Fibroblast of villous mesenchyme (primary cell): ENCODE measurements at places on chromosomes 3 and 15.

DNA sequence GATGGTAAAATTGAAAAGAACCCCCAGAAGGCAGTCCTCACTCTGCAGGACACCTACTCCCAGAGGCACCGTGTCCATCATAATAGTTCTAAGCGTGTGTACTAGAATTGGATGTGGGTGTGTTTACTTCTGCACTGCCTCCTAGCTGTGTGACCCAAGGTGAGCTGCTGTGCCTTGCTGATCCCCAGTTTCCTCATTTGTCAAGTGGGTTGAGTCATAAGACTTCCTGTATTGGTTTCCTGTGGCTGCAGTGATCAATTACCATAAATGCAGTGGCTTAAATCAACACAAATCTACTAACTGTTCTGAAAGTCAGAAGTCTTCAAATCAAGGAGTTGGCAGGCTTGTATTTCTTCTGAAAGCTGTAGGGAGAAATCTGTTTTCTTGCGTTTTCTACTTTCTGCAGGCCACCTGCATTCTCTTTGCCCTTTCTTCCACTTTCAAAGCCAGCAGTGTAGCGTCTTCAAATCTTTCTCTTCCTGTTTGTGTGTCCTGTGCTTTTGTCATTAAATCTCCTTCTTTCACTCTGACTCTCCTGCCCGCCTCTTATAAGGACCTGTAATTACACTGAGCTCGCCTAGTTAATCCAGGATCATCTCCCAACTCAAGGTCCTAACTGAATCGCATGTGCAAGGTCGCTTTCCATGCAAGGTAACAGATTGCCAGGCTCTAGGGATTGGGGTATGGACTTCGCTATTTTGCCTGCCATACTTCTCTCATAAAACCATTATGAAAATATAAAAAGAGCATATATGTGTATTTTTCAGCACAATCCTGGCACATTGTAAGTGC, 59.0 kb downstream of the RORA start:
- no peak for DNase-seq

- DNase-seq = no peak
These were observed 9.2 kb upstream of the ACAN start for GRCh38 chr15:88794001-88794400.

DNA sequence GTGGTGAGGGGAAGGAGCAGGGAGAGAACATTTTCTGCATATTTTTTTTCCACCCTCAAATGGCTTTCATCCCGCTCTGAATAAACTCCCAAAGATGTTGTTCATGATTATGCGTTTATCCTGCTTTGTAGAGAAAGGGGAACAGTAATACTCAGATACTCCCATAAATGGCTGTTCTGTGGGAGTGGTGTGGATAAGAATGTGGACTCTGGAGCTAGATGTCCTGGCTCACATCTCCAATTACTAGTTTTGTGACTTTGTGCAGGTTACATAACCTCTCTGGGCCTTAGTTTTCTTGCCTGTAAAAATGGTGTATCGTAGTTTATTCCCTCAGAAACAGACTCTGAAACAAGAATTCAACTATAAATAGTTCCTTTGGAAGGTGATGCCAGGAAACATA, 395.4 kb upstream of the SUCLG2 start:
- DNase-seq = no peak

DNA sequence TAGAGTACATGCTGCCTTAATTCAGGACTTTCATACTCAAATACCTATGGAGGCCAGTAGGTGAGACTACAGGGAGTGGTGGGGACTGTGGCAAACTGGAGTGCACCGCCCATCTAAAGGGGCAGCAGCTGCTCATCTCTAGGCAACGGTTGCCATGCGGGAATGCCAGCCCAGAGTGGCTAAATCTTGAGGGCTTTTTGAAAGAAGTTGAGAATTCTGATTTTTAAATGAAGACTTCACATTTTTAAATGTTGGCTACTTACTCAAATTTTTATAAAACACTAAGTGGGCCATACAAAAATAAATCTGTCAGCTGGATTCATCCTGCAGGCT, 90.8 kb upstream of the PRR23E start:
- DNase-seq = no peak

DNA sequence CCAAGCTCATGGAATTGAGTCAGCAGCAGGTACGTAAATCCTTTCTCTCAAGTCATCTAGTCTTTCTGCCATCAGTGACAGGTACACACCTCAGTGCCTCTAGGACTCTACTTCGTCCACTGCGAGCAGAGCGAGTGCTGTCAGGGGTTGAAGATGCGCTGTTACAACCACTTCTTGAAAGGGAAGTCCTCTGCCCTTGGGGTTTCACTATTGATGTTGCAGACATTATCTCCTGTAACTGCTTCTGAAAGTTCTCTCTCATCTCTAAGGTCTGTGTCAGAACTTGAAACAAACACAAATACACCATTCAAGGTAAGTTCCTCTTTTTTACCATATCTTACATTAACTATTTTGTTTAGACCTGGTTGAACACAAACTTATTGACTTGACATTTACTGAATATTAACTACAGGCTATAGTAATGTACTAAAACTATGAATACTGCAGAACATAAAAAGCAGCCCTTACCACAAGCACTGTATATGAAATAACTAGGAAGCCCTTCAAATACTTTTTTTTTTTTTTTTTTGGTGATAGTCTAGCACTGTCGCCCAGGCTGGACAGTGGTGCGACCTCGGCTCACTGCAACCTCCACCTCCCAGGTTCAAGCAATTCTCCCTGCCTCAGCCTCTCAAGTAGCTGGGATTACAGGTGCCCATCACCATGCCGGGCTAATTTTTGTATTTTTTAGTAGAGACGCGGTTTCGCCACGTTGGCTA, 41.5 kb downstream of the TOPBP1 start:
- DNase-seq = no peak

DNA sequence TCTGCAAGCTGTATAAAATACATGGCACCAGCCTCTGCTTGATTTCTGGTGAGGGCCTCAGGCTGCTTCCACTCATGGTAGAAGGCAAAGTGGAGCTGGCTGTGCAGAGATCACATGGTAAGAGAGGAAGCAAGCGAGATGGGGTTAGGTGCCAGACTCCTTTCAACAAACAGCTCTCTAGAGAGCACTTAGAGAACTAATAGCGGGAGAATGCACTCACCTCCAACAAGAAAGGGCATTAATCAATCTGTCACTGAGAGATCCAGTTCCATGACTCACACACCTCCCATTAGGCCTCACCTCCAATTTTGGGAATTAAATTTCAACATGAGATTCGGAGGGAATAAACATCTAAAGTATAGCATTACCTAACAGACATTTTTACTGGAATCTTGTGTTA, 644.1 kb upstream of the ARRDC4 start:
- no peak for DNase-seq

DNA sequence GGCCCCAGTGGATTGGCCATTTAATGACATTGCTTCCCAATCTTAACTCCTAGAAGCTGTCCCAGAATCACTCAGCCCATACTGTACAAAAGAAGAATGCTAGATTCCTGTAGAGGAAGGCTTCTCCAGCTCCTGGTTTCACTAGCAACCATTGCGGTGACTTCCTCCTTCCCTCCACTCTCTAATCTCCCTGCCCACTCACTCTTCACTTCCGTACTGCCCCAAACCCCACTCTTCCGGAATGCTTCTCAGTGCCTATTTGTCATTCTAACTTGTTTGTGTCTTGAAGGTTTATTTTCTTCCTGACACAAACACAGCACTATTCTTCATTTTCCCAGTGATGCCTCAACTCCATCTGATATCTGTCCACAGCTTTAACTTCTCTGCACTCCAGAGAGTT, 97.1 kb upstream of the SPATA16 start:
- no peak for DNase-seq

DNA sequence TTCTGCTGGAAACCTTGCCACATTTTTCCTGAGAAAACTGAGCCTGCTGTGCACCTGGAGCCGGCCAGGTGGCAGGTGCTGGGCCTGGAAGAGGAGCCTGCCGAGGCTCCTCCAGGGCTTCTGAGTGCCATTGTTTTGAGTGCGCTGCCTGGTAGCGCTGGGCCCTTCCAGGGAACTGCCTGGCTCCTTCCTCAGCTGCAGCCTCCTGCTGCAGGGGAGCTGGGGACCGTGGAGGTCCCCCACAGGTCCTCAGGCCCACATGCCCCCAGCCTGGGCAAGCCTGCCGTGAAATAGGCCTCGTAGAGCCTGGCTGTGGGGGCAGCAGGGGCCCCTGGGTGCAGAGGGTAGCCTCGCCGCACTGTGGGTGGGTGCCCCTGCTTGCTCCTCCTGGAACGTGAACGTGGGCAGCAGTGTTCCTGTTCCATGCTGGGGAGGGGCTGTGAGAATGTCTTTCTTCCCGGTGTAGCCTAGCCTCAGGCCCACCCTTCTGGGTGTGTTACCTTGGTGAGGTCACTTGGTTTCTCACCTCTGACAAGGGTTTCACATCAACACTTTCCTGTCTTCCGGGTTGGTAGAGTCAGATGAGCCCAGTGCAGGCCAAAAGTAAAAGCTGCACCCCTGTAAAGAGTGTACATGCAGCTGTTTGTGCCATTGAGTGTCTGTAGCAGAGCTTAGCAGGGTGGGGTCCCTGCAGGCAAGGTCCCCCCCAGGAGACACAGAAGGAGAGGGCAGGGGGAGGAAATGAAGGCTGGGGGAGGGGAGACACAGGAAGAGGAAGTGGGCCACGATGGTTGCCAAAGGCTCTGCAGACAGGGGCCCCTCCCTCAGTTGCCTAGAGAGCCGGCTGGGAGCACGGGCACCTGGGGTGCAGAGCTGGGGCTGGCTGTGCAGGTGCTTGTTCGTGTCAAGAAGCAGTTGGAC, 34.5 kb downstream of the KLF13 start:
- no peak for DNase-seq

DNA sequence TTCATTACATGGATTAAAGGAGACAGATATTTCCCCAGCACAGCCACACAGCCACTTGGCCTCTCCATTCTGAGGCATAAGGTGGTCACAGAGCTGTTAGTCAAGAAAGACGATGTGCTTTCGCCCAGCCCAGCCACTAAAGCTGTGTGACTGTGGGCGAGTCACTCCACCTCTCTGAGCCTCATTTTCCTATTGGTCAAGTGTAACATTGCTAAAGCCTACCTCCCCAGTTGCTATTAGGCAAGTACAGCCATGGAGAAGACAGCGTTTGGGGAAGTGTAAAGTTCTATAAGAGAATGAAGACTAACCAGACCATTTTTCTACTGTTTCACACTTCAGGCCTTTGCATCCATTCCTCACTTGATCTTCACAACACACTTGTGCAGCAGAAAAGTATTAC, 24.1 kb downstream of the TMEM40 start:
- DNase-seq = no peak

DNA sequence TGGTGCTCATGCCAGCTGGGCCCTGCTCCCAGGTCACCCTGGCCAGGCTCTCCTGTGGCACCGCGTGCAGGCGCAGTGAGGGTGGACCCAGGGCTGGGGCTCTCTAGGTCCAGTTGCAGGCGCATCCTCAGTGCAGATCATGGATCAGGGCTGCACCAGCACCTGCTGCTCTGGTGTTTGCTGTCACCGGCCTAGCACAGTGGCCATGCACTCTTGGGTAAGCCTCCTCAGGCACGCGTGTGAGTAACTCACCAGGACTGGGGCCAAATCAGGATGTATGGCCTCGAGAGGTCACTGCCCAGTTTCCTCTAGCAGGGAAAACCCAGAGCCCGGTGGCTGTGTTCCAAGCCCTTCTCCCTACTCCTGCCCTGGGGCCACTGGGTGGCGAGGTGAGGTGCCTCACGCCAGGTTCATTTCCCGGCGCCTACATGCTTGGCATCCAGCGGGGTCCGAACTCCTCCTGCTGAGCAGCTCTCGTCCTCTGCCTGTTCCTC, 45.5 kb upstream of the SLC41A3 start:
- no peak for DNase-seq

DNA sequence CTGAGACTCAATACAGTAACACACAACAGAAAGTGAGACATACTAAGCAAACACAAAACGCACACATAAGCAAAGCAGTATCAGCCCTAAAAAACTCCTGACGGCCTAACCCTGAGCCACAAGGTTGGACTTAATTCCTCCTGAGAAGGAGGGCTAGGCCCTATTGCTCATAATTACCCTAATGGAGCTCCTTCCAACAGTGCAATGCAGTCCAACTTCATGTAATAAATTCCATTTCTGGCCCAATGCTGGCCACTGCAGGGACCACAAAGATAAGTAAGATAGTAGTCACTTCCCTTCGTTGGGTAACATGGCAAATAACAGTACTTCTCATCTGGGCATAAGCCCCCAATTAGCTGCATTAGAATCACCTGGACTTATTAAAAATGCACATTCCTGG, 4.2 kb downstream of the VPS39 start:
- no peak for DNase-seq

DNA sequence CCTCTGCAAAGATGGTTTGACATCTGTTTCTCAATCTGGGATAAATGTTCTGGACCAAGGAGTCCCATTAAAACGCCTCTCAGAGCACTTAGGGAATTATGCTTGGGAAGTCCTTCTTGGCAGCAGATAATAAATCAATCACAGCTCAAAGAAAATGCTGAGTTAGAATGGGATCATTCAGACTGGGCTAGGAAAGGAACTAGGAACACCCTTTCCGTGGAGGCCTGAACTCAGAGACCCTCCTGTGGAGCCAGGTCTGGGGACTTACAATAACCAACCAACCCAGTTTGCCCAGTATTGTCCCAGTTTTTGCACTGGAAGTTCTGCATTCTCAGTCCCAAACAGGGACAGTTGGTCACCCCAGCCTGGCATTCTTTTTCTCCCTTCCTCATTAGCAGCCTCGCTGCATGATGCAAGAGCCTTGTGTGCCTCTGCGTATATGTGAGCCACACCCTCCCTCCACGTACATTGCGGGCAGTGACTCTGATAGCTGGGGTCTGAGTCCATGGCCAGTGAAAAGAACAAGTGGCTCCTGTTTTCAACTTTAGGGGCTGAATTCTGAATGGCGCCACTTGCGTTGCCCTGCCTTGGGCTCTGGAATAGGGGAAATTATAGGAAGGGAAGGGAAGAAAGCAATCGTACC, 88.7 kb downstream of the SEMA5B start:
- peak; percentile 40 for DNase-seq

GRCh38 chr3:126136428-126137220, 43.8 kb downstream of the ALDH1L1 start:
- no peak for DNase-seq

DNA sequence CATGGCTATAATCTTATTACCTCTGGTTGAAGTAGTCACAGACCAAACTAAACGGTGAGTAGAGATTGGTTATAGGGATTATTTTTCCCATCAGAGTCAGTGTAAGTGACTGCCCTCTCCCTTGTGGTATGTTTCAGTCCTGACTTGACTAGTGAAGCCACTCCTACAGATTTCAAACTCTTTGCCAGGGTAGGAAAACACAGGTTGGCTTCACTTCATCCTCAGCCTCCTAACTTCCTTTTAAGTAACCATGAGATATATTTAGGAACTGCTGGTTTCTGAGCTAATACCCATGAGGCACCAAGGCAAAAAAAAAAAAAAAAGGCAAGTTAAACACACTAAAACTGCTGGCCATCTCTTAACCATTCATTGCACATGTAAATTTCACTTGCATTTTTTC, 349.2 kb upstream of the MCTP2 start:
- no peak for DNase-seq
